Calu3 (cell line): ENCODE measurements at places on chromosomes 7 and 10.

GRCh38 chr10:103720328-103720963, 134.9 kb downstream of the SH3PXD2A start:
- DNase-seq, result no peak

- no peak for DNase-seq
Observed at GRCh38 chr10:97842656-97843280, 6.9 kb upstream of the GOLGA7B start.

DNA sequence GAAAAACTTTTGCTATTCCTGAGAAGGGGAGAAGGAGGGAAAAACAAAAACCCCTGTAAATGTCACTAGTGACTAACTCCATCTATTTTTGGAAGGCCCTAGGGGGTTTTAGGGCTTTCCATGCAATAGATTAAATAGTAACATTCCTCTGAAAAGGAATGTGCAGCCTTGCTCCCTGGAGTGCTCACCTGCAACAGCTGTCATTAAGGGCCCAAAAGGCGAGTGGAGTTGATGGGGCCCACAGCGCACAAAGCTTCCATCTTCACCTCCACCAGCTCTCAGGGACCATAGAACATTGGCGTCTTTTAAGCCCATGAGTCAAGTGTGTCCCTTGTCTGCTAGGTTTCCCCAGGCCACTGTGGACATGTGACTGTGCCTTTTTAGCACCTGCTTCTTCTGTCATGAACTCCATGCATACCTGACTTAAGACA, 58.0 kb upstream of the IL6 start:
- no peak for DNase-seq

DNA sequence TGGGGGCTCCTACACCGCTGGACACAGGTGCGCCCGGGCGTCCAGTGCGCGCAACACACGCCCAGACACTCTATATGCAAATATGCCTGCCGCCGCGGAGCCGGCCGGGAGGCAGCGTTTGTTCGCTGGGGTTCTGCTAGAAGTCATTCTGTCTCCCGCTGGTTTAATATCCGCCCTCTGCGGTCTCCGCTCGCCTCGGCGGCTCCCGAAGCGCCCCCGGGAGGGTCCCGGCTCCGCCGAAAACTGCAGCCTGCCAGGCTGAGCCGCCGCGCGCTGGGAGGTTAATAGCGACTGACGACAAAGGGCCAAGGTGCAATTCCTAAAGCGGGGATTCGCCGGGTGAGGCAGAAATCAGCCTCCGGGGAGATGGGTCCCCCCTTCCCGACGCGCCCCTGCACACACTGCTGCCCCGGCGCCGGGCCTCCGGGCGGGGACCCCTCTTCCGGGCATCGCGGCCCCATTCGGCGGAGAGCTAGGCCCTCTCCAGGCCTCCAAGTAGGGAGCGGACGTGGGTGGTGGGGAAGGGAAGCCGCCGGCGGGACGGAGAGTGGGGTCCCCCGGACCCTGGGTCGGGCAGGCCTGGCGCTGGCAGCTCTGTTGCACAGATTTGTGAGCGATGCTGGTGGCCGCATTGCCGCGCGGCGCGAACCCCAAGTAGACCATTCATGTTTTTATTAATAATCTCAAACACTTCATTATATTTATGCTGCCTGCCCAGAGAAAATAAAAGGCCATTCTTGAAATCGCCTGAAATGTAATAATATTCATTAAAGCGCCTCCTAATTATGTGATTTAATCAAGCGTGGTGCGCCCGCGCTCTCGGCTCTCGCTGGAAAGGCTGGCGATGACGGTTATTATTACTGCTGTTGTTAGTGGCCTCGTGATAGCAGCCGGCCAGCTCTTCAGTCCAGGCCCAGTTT, 9.1 kb downstream of the EN2 start:
- no peak for DNase-seq

DNA sequence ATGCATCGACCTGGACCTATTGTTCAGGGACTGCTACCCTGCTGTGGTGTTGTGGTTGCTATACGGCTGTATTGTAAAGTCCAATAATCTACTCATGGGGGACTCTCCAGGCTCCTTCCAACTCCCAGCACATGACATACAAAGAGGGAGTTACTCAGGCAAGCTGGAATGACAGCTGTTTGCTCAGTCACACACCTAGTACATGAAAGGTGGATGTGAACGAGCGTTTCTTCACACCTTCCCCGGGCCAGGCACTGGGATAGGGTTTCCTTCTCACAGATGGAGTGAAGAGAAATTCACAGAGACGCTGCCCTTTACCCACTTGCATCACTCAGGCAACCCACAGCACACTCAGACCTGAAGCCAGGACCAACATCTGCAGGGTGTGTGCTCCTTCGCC, 215.7 kb downstream of the TNS3 start:
- DNase-seq, result no peak

DNA sequence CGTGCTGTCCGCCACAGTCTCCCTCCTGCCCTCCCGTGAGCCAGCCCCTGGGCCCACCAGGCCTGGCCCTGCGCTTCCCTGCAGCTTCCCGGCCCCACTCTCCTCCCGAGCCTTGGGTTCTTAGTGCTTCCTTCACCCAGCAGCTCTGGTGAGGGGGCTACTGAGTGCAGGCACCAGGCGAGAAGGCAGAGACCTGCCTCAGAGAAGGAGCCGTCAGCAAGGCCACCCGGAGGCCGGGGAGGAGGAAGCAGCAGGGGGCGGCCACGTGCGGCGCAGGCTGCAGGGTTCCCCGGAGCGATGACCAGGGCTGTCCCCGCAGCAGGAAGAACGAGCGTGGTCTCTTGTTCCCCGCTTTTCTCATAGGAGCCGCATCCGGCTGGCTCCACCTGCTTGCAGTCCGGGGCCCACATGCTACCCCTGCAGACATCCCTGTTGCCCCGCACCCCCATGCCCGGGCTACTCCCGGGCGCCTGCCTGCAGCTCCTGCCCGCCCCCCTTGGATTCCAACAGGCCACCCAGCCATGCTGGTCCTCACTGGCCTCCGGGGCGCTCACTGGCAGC, 20.5 kb downstream of the YKT6 start:
- DNase-seq, result peak; percentile 50

DNA sequence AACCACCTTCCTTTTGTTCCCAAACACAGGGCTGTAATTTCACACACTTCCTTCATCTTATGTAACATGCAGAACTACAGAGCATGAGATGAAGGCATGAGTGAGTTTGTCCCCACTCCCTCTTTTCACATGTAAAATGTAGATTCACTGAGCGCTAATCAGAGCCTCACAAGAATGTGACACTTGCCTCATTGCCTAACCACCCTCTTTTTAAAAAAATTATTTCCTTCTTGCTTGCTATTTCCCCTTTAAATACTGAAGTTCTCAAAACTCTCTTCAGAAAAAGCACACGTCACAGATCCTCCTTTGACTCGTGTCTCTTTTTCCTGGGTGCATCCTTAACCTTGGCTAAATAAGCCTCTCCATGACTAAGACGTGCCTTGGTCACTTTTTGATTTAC, 121.2 kb upstream of the TARP start:
- no peak for DNase-seq

DNA sequence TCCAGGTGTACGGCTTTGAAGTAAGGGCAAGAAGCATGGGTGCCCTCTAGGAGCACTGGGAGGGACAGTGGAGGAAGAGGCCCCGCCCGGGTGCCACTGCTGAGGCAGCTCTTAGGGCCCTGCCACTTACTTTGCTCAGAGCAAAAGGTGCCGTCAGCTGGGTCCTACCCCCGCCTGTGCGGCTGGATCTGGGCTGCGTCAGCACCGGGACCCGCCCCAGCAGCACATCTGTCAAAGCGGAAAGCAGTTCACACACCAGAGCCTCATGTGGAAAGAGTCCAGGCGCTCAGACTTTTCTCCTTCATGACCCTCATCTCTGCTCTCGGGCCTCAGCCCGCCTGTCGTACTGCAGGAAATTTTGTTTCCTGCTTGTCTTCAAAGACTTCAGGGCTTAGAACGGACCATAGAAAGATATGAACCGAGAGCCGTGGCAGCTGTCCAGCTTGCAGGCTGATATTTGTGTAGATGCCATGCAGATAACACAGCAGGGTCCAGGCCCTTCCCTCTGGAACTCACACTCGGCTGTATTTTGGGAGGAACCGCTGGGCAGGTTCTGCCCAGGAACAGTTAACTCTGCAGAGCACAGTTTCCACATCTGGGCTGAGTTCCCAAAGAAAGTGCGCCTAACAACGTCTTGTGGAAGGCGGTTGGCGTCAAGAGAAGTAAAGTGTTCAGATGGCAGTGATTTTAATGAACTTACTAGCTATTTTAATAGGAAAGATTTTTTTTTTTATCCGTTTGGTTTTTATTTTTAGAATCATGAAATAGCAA, 44.3 kb upstream of the PRKAR1B start:
- DNase-seq, result no peak

DNA sequence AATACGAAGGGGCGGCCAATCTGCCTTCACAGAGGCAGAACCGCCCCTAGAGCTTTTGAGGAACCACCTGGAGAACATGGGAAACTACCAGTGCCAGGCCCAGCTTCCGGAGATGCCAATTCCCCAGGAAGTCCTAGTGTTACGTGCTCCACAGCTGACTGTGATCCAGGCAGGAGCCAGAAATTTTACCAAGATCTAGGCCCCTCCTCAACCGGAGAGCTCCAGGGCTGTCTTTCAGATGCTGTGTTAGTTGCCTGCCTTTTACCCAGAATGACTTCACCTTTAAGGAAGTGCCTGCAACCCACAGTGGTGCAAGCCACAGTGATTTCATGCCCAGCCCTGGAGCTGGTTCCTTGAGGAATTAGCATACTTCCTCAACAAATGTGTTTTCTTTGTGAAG, 62.9 kb downstream of the ELMO1 start:
- no peak for DNase-seq

DNA sequence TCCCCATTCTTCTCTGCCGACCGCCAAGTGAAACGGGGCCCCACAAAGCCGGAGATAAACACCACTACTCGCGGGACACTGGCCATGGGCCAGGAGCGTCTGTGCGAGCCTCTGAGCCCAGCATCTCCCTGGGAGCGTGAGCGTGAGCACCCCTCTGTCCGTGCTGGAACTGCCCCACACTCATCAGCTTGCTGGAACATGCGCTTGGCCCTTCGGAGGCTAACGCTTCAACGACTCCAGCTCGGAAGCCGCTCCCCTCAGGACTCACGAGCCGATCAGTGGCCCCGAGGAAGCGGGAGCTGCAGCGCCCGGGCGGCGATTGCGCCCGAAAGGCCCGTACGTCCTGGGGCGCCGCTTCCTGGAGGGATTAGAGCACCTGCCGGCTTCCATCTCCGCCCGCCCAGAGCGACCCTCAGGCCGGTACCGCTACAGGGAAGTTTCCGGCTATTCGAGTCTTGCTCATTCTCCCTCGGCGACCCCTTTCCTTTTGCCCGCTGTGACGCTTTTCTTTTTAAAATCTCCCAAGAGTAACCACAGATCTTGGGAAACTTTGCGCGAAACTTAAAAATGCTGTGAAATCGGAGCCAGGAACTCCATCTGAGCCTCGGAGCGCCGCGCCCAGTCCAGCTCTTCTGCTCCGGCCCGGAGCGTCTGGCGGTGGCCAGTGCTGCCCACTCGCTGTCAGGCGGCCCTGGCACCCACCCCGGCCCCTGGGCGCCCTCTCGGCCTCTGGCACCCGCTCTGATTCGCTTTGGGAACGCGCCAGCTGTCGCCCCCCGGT, 1.0 kb downstream of the TLL2 start:
- DNase-seq, result peak; percentile 10

- DNase-seq, result no peak
Observed at GRCh38 chr7:134892963-134893362, 93.3 kb upstream of the AGBL3 start.

GRCh38 chr10:69880301-69881081, 78.8 kb downstream of the COL13A1 start:
- DNase-seq, result no peak

GRCh38 chr10:60903096-60903495, 40.9 kb downstream of the RHOBTB1 start:
- no peak for DNase-seq

- no peak for DNase-seq
Observed at GRCh38 chr7:16838386-16838785, 33.6 kb upstream of the AGR2 start.

DNA sequence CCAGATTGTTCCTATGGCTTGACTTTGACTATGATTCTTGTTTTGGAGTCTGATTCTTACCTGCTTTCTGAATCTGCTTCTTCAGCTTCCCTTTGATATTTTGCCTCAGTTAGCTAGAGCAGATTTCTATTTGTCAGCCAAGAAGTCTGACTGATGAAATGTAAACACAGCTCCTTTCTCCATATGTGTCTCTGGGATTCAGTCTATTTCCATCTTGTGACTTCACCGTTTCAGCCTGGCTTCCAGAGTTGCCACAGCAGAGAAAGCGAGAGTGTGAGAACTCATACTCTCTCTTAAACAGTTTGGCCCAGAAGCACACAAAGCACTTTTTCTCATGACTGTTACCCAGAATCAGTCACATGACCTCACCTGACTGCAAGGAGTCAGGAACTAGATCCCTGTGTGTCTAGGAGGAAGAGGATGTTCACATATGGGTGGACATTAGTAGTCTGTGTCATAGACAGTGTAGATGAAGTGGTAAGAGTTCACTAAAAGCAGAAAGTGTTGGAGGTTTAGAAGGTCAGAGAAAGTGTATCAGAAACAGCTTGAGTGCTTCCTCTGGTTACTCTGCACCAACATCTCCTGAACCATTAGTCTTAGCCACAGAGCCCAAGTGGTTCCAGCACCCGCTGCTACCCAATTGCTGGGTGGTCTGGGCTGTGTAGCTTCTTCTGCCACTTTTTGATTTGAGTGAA, 103.4 kb upstream of the CDK6 start:
- DNase-seq, result no peak

DNA sequence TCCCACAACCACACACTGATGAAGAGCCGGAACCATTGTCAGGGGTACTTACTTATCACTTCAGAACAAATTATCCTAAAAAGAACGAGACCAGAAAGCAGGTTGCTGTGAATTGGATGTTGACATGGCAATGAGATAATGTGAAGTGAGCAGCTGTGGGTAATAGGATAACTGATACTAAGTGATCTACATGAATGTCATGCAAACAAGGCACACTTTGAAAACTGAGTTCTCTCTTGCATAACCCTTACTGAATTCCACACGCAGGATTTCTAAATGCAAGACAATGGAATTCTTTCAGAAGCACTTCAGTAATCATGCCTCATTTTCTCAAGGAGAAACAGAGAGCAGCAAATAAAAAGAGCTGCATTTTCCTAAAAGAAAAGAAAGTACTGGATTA, 242.5 kb upstream of the TMEM229A start:
- no peak for DNase-seq

GRCh38 chr7:25307624-25308023, 79.3 kb upstream of the NPVF start:
- DNase-seq, result no peak

- DNase-seq, result no peak
Observed at GRCh38 chr10:60597513-60597912, 180.8 kb upstream of the CDK1 start.

DNA sequence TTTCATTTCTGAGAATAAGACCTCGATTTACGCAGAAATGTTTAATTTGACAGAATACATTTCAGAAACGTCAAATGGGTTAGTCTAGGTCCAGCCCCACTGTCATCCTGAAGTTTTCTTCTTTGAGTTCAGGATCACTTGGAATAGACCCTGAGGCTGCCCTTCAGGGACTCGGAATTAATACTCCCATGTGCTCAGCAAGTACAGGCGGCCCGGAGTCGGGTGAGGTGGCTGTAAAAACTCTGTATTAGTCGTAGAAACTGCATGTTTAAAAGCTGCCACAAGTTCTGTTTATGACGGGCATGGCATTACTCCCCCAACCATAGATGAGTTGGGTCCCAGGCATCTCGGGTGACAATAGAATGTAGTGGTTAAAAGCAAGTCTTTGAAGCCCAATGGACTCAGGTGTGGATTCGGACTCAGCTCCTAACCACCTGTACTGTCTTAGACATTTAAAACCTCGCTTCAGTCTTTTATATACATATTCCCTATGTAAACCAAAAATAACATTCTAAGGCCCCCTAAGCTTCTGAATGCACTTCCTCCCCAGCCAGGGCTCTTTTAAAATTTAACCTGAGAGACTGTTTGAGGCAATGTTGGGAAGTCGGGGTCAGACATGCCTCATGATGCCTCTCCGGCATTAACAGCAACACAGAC, 216.3 kb downstream of the ADARB2 start:
- DNase-seq, result no peak
